CD14-positive monocyte (primary cell): ENCODE measurements at places on chromosomes 3 and 15. TPM values are rescaled to one million over a fixed set of nuclear protein-coding genes. Genes with fewer than 3 reads are reported as not detected.

The PCBP4 gene
- polyA plus RNA-seq: 0.95 and 1.3 TPM in 2 replicates

The CKMT1B gene
- not detected for polyA plus RNA-seq

The AQP9 gene
- polyA plus RNA-seq: 13.6 and 35.6 TPM in 2 replicates

The ICE2 gene
- polyA plus RNA-seq: 27.0 TPM

The HYAL1 gene
- not detected for polyA plus RNA-seq

The REC114 gene
- polyA plus RNA-seq: not detected

The RNU5B-1 gene
- not detected for polyA plus RNA-seq

The MBD4 gene
- 25.6 TPM for polyA plus RNA-seq

The SLC6A20 gene
- polyA plus RNA-seq: not detected

The GCSAM gene
- polyA plus RNA-seq: not detected

The SAMMSON gene
- not detected for polyA plus RNA-seq

The VILL gene
- polyA plus RNA-seq: 7.4 TPM

The MYZAP gene
- polyA plus RNA-seq: 0.12 TPM

The EXOG gene
- polyA plus RNA-seq: 1.8 and 5.4 TPM in 2 replicates

The TKT gene
- 582 TPM for polyA plus RNA-seq

The SLC6A1 gene
- polyA plus RNA-seq: not detected

The CTXND1 gene
- polyA plus RNA-seq: not detected

The MINAR1 gene
- polyA plus RNA-seq: not detected

The CHP1 gene
- polyA plus RNA-seq: 60.2 and 67.2 TPM in 2 replicates

The ARNT2 gene
- not detected for polyA plus RNA-seq

The CPOX gene
- polyA plus RNA-seq: 4.2 TPM

The FBXL22 gene
- not detected for polyA plus RNA-seq

The MLF1 gene
- 0.04 and 0.17 TPM in 2 replicates for polyA plus RNA-seq

The BCL2A1 gene
- polyA plus RNA-seq: 257 and 465 TPM in 2 replicates

The STAG1 gene
- polyA plus RNA-seq: 10.0 TPM

The GOLGA8F gene
- polyA plus RNA-seq: not detected

The DAPK2 gene
- 0.59 TPM for polyA plus RNA-seq

The MEIS2 gene
- not detected in 2 replicates for polyA plus RNA-seq

The GOLGA6A gene
- not detected for polyA plus RNA-seq

The LRTM1 gene
- not detected for polyA plus RNA-seq

The PLAAT1 gene
- polyA plus RNA-seq: not detected

The CXCR6 gene
- not detected for polyA plus RNA-seq

The XPC gene
- 22.0 TPM for polyA plus RNA-seq

The SCN11A gene
- not detected for polyA plus RNA-seq
